Activated CD8-positive, alpha-beta memory T cell treated with anti-CD3 and anti-CD28 coated beads for 1 hour (primary cell): ENCODE measurements at places on chromosomes 7 and 10.

GRCh38 chr7:127793582-127793981 lies 141.6 kb downstream of the SND1 start:
- DNase-seq = no peak

GRCh38 chr7:158527038-158527437 lies 60.6 kb downstream of the PTPRN2 start:
- DNase-seq = no peak

DNA sequence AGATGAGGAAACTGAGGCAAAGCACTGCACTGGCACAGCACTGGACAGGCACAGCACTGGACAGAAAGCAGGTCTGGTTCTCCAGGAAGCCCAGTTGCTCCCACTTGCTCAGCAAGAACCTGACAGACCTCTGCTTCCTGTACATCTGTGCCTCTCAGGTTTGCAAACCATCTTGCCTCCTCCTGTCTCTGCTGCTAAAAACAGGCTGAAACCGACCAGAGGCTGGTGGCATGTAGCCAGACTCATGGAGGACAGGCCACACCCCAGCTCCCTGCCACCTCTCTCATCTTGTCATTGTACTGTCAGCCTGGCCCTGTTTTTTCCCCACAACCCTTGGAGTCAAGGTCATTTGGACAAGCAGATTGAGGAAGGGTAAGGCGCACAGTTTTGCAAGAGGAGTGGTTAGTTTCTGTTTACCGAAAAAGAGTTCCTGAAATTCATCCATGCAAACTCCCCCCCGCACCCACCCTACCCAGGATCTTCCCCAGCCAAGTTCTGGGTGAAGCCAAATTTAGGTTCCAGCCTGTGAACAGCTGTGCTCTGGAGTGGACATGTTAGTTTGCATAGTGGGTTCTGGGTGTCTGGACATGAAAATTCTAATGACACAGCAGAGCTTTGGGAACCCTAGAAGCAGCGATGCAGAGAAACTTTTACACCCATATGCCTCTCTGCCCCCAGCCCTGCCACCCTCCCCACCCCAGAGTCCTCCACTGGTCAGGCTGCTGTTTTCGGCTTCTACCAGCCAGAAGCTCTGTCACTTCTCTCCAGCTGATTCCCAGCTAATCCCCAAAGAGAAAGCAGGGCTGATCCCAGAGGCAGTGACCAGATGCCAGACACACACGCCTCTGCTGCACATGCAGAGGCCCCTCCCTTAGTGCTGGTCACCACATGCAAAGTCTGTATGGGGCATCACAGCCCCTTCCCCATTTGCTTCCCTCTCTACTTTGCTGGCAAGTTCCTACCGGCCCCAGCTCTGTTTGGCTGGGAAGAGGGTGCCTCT lies 8.5 kb upstream of the C10orf105 start:
- no peak for DNase-seq

DNA sequence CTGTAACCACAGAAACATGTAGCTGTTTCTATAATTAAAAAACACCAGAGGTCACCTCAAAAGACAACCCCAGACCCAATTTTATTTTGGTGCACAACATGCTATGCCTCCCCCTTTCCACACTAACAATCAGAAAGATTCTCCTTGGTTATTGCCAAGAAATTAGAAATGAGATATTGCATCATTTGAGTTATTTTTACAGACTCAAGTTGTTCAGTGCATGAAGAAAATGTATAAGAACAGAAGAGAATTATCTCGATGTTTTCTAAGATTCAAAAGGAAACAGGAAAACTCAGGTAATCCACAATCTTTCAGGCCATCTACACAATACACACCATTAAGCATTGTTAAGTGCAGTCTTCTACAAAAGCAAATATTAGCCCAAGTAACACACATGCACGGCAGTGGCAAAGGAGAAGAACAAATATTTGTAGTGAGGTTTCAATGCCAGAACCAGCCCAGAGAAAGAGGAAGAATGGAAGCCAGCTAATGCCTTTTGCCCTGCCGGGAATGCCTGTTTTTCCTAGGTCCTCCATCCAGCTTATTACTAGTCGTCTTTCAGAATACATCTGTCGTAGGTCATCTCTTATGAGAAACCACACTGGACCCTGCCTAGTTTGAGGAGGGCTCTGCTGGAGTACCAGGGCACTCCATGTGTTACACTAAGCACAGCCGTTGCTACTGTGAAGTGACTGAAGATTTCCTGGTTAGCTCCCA lies 67.6 kb upstream of the C1GALT1 start:
- no peak for DNase-seq

DNA sequence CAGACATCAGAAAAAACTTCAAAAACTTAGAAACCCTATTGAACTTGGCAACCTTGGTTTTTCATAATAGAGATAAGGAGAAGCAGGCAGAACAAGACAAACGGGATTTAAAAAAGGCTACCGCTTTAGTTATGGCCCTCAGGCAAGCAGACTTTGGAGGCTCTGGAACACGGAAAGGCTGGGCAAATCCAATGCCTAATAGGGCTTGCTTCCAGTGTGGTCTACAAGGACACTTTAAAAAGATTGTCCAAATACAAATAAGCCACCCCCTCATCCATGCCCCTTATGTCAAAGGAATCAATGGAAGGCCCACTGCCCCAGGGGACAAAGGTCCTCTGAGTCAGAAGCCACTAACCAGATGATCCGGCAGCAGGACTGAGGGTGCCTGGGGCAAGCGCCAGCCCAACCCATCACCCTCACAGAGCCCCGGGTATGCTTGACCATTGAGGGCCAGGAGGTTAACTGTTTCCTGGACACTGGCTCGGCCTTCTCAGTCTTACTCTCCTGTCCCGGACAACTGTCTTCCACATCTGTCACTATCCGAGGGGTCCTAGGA lies 115.3 kb downstream of the NRCAM start:
- no peak for DNase-seq

- no peak for DNase-seq
Measured at GRCh38 chr7:115910541-115911164, 119.9 kb downstream of the TFEC start.

- DNase-seq = no peak
Measured at GRCh38 chr7:151137791-151138152, 29.7 kb downstream of the GBX1 start.

- DNase-seq = no peak
Measured at GRCh38 chr7:65265933-65266519, 107.6 kb upstream of the ZNF92 start.

DNA sequence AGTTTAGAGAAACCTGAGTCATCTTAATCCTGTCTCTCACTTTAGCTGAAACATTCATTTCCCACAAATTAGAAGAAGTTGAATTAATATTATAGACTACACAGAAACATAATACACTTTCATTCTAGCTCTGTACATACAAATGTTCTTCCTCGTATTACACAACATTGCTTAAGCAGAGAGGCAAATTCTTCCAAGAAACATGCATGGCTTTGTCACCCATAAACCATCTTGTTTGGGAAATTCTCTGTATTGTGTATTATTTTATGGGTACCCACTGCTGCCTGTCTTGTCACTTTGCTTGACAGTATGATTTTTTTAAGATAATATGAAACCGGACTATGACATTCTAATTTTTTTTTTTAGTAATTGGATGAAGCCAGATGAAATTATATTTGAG lies 104.0 kb downstream of the SRI start:
- DNase-seq = no peak

GRCh38 chr10:34824870-34825269 lies 9.8 kb upstream of the PARD3 start:
- DNase-seq = no peak

DNA sequence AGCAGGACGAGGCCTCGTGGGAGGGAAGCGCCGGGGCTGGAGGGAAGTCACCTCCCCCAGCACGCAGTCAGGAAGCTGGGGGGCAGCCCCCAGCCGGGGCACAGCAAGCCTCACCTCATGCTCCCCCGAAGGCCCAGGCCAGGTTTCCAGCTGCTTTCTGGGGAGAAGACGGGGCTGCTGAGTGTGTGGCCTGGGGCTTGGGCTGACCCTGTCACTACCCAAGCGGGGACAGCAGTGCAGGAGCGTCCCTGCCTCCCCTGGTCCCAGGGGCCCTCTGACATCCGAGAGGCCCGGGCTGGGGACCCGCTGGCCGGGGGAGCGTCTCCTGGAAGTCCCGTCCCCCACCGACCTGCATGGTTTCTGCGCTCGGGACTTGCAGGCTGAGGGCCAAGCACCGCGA lies 19.7 kb upstream of the NKX6-2 start:
- DNase-seq = no peak

- no peak for DNase-seq
Measured at GRCh38 chr10:60535427-60535826, 145.8 kb upstream of the ANK3 start.

- DNase-seq = no peak
Measured at GRCh38 chr10:53233749-53234148, 461.2 kb upstream of the MBL2 start.

DNA sequence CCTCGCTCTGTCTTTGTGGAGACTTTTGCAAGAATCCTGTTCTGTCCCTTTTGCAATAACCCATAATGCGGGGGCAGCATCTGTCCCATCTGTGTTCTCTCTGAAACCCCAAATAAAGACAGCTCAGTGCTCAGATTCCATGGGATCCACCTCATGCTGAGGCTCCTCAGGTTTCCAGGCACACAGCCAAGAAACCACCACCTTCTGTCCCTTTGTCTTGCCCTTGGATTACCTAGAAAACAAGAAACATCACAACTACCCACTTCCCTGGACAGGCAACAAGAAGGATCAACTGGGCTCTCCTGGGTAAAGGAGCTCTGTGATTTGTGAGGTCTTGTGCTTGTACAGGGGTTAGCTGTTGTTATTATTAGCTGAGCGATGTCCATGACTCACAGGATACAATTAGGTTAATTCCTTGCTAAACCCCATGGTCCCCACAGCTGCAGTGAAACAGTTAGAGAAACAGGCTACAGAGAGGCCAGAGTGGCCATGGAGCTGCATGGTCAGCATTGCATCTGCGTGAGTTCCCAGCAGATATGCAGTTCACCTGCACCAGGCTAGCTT lies 50.2 kb downstream of the CXCL12 start:
- no peak for DNase-seq

GRCh38 chr7:83559887-83560286 lies 89.1 kb downstream of the SEMA3E start:
- DNase-seq = no peak

DNA sequence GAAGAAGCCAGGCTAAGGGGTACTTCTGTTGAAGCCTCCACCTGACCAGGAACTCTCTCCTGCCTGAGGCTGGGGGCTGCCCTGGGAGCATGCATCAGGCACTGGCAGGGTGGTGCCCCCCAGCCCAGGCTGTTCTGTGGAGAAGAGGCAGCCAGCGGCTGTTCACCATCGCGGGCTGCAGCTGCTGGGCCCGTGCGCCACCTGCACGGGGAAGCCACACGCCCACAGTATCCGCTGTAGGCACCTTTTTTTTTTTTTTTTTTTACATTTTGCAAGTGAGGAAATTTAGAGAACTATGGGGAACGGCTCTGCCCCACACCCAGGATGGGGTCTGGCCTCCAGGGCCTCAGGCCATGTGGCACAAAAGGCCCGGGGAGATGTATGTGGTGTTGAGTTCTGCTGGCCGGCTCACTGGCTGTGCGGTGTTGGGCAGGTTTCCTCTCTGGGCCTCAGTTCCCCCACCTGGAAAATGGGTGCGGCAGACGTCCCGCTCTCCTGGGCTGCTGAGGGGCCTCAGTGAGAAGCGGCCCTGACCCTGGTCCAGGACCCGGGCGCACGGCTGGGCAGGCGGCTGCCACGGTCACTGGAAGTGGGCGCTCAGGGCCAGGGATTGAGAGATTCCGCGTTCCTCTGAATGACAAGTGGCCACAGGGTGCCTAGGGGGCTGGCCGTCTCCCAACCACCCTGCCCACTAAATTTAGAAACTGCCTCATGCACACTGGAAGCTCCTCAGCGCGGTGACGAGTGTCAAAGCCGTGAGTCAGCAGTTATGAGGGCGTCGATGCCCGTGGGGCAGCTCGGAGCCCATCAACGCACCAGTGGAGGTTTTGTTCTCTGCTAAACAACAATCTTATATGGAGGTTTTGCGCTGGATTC lies 8.8 kb upstream of the INTS1 start:
- DNase-seq = no peak

- no peak for DNase-seq
Measured at GRCh38 chr10:11499425-11500071, 111.9 kb downstream of the USP6NL start.

DNA sequence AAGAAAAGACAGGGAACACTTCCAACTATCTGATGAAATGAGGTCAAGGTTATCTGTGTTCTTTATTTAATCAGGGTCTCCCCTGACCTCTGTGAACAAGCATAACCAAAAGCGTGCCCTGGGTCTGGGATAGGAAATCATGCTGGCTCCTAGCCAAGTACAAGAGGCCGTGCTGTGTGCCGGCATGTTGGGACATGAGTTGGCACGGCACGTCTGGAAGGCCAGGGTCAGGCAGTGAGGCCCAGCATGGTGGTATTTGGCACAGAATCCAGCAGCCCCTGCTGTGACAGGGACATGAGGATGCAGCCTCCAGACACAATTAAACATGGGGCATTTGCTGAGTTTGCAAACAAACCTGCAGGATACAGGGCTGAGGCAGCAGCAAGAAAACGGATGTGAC lies 320.4 kb downstream of the PLXNA4 start:
- no peak for DNase-seq

- DNase-seq = no peak
Measured at GRCh38 chr10:52988923-52989322, 216.3 kb upstream of the MBL2 start.

GRCh38 chr7:35365523-35365922 lies 111.6 kb upstream of the TBX20 start:
- DNase-seq = no peak

GRCh38 chr7:150858236-150859197 lies 6.2 kb downstream of the AOC1 start:
- no peak for DNase-seq

GRCh38 chr10:103685880-103686669 lies 169.3 kb downstream of the SH3PXD2A start:
- DNase-seq = peak; percentile 35

DNA sequence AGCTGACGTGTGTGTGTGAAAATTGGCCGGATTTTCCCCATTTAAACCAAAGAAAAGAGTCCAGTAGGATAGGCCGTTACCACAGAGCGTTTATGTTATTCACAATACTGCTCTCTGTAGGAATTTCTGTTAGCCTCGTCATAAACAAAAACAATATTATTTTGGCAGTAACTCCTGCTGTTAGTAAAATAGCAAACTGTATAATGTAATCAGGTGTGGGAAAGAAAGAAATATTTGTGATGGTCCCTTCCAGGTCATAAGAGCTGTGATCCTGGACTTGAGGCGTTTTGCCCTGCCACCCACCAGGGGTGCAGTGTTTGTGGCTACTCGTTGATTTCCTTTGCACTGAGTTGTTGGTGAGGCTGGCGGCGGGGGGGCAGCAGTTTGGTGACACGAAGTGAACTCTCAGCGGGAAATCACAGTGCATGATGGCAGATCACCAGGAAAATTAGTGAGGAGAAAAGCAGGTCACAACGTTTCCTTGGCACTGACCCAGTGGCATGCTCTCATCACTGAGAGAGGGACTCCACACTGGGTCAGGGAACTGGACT lies 2.8 kb downstream of the EEPD1 start:
- no peak for DNase-seq
